ENCODE measurements at places on chromosomes 7 and 10.
A peak's percentile ranks its signal among the peaks of the same experiment; 100 is the strongest.

DNA sequence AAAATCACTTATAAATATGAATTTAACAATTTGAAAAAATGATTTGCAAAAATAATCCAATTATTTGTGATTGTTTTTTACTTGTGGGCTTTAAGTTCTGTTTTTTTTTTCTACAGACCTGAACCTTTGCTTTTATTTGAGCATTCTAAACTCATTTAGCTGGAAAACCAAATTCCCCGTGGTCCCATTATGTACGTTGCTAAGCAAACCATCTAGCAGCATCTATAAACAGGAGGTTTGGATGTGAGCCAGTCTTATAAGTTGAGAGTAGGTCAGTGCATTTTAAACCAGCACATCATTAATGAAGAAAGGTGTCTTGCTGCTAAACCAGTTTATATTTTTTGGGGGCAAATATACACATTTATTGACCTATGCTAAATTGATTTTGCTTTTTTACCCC is 77.3 kb downstream of the LRRN3 start:
- no peak for DNase-seq

- DNase-seq = no peak
Observed at GRCh38 chr7:76377186-76377918, 18.6 kb upstream of the YWHAG start.

- no peak for DNase-seq
Observed at GRCh38 chr7:348480-348844, 58.5 kb downstream of the FOXL3 start.

GRCh38 chr7:28750981-28751380 is 207.1 kb downstream of the TRIL start:
- no peak for DNase-seq

- no peak for DNase-seq
Observed at GRCh38 chr7:139131601-139132041, 22.1 kb upstream of the ZC3HAV1 start.

- peak; percentile 2 for DNase-seq
Observed at GRCh38 chr10:84256510-84257342, 11.9 kb downstream of the RGR start.

DNA sequence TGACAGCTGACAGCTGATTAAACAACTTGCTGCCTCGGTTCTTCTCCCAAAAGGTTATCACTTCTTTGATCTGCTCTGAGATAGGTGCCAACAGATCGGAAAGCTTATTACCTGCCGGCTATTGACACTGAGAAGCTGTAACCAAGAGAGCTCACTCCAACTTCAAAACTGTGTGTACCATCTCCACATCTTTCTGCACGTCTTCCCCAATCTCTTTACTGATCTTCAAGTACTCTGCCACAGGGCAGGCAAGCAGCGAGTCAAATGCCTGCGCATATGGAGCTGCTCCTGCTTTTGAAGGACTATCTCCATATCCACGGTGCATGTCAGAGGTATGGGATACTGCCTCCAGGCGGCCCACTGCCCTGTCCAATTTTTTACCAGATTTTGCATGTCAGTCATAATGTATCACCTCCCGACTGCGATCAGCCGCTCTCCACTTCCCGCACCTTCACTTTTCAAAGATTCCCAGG is 352 bp upstream of the ZNF485 start:
- DNase-seq = no peak

DNA sequence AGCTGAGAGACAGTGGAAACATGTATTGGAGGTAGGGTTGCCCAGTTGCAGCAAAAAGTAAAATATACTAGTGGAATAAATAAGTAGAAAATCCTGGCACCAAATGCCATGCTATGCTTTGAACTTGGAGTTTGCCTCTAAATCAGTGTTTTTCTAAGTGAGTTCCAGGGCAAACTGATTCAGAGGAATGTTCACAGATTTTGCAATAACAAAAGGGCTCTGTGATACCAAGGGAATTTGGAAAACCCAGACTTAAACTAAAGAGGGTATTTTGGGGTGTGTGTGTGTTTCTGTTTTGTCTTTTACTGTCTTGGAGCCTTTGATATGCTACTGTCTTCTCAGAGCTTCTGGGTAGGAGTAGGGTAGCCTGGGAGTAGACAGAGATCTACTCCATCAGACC is 39.9 kb downstream of the SLC26A4 start:
- no peak for DNase-seq

DNA sequence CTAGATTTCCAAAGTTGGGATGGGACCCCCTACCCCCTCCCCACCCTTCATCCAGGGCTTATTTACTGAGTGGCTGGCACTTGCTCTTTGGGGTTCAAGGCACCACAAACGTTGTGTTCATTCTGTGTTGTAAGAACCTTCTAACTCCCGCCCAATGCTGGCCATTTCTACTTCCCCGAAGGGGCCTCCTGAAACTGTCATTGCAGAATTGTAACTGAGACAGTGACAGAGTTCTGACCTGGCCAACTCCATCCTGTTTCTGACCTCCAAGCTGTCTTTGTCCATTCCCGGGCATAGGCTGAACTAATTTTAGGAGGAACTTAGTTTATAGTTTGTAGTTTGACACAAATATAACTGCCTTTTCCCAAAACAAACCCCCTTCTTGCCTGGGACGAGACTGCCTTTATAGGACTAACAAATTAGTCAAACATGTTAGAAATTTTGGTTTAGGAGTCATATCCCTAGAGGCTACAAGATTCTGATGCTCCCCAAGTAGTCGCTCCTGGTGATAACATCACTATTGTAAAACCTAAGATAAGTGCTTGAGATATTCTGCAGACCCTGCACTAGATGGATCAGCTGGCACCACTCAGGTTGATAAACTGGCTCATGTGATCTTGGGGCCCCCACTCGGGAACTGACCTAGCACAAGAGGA is 34.8 kb upstream of the ZMIZ2 start:
- DNase-seq = no peak

GRCh38 chr7:88670536-88670935 is 89.0 kb upstream of the ZNF804B start:
- DNase-seq = no peak

DNA sequence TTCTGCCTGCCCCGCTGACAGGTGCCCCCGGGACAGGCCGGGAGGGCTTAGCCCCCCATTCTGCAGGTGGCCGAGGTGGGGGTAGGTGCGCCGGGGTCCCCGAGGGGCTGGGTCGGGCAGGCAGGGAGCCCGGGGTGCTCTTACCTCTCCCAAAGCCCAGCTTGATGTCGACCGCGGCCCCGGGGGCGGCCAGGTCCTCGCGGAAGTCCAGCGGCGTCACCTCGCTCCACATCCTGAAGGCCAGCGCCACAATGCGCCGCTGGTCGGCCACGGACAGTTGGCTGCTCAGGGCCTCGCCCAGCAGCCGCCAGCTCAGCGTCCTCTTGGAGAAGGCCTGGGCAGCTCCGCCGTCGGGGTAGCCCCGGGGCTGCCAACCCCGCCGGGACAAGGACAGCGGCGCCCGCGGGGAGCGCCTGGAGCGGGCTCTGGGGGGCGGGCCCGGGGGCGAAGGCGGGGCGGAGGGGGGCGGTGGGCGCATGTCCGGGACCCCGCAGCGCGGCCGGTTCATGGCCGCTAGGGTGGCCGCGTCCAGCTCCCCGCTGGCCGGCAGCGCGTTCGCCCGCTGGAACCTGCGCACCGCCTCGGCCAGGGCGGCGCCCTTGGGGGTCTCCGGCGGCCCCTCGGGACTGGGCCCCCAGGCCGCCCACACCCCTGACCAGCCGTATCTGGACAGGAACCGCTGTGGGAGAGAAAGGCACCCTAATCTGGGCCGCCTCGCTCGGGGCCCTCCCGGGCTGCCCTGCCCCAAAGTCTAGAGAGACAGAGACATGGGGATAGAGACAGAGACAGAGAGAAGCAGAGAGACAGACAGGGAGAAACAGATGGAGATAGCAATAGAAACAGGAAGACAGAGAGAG is 1.7 kb downstream of the MMP21 start:
- DNase-seq = no peak

DNA sequence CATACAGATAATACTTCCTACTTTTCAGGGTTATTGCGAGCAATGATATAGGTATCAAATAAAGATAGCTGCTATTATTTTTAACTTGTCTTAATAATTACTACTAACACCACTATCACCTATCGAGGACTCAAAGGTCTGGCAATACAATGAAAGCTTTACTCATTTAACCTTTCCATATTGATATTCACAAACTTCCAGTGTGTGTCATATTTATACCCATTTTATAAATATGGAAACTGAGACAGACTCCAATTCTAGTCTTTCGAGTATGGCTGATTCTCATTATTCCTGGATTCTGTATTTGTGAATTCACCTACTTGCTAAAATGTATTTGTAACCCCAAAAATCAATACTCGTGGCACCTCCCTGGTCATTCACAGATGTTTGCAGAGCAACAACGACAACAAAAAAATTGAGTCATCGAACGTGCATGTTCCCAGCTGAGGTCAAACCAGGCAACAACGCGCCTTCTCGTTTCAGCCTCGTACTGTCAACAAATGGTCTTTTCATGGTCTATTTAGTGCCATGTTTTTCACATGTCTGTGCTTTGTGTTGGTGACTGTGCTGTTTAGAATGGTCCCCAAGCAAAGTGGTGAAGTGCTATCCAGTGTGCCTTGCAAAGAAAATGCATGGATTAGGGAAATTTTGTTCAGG is 51.7 kb downstream of the SMURF1 start:
- no peak for DNase-seq

GRCh38 chr10:34759161-34759836 is 55.8 kb downstream of the PARD3 start:
- no peak for DNase-seq

GRCh38 chr7:100679927-100680575 is 6.5 kb downstream of the GNB2 start:
- DNase-seq = no peak

DNA sequence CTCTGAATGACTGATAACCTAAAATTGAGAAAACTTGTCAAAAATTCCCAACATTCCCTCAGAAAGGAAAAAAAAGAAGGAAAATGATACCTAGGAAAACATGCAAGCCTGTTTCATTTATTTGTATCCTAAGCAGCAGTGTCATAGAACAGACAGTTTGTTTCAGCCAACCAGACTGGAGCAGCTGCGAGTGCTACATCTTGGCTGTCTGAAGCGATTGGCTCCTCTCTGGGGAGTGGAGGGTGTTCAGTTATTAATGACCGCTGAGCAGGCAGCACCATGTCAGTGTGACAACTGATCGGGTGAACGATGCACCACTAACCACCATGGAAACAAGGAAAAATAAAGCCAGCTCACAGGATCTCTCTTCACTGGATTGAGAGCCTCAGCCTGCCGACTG is at the start of gene LRRN3:
LRRN3 (plus strand) TSS at position 282 of the 400 bp plus-strand sequence. CDS start 31,646 bp downstream, outside the sequence.
- DNase-seq = no peak

DNA sequence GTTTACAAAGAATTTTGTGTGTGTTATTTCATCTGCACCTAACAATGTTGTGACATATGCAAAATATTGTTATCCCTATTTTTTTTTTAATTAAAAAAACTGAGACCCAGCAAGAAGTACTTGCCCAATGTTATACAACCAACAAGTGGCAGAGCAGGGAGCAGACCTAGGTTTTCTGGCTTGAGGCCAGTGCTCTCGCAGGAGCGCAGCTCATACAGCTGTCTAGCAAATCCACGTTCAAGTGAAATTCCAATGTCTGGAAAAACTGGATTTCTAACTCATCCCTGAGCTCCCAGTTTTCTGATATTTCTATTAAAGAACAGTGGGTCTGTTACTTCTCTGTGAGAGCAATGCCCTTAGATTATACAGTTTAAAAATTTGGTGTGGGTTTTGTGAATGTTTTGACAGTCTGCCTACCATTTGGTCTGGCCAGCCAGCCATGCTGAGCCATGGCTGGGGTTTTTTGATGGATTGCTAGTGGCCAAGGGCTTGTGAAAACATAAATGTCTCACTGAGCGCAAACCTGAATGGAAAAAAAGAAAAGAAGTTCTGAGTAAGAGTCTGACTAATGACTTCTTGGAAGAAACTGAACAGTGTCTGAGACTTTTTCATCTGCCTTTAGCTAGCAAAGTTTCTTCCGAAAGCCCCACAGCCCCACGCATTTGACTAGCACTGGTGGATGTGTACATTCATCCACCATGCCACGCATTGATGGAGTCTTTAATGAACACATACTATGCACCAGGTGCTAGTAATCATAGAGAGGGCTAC is 15.4 kb upstream of the PRF1 start:
- DNase-seq = no peak
